ENCODE measurements at places on chromosomes 1 and 21.

DNA sequence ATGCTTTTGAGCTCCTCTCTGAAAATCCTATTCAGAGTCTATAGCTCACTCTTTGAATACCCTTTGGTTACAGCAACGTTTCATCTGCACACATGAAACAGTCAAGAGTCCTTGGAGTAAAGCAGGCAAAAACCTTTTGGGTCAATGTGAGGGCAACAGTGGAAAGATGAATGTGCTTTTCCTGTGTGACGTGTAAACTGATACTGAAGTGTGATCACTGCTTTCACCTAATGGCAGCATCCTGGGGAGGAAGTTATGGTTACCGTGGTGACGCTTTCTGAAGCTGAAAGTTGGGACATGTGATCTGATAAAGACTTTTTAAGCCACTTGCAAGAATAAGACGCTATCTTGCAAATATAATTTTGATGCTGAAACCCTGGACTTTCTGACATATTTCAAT is 160.0 kb downstream of the SEC16B start:
- DNase-seq, result no peak

- no peak for DNase-seq
These were observed 30.5 kb downstream of the CAMTA1 start for GRCh38 chr1:6815726-6816125.

DNA sequence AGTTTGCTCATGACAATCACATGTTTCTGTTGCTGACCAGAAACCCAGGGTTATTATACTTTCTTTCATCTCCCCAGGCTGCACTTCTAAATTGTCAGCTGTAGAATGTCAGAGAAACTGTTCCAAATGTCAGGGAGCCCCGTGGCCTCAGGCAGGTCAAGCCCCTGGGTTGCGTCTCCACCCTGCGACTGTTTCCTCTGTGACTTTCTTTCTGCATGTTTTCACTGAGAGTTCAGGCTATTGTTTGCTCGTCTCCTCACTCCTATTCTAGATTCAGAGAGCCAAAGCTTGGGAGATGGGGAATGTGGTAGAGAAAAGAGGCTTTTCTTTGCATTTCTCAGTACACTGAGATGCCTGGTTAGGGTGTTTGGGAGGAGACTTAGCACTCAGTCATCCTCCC is 97.4 kb downstream of the CENPF start:
- DNase-seq, result peak; percentile 71

- DNase-seq, result no peak
These were observed 24.8 kb upstream of the RGS18 start for GRCh38 chr1:192133350-192133926.

DNA sequence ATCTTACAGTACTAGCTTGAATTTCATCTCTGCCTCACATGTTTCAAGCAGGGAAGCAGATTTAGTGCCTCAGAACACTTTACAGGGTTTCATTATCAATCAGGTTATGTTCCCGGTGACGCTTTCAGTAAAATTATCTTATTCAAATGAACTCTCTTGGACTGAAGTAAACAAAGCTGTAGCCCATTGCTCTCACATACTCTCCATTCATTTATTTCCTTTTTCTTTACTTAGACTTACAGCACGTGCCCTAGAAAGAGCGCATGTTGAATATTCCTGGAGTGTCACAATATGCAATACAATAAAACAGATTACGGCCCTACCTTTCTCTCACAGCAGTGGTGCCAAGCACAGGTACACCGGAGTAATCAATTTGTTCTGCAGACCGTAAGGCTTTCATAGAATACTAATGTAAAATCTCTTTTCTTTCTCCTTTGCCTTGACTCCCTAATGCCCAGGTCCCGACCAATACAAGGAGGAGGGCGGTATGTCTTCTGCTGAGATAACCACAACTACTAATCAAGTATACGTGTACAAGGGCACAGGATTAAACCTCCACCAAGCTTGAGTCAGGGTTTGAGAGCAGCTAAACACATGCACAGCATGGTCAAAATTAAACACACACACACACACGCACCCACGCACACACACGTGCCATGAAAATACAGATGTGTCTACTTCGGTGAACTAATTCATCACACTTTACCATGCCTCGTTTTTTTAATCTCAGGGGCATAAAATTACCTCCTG is 62.8 kb downstream of the NRIP1 start:
- DNase-seq, result no peak

- no peak for DNase-seq
These were observed 16.5 kb upstream of the ZMYM1 start for GRCh38 chr1:35062518-35063196.

DNA sequence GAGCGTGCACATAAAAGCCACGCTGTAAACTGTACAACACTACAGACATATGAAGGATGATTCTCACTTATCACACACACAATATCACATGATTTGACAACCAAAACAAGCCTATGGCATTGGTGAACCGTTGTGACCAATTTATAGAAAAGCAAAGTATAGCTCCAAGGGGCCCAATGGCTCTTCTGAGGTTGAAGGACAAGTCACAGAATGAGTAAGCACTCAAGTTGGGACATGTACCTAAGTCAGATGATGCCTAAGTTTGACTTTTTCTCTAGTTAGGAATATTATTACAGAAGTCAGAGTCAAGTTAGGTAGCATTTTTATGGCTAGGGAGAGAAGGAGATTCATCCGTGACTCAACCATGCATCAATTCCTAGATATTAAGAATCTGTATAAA is 45.7 kb downstream of the PLPP3 start:
- no peak for DNase-seq

- no peak for DNase-seq
These were observed 610 bp downstream of the SCYL3 start for GRCh38 chr1:169892927-169893644.

DNA sequence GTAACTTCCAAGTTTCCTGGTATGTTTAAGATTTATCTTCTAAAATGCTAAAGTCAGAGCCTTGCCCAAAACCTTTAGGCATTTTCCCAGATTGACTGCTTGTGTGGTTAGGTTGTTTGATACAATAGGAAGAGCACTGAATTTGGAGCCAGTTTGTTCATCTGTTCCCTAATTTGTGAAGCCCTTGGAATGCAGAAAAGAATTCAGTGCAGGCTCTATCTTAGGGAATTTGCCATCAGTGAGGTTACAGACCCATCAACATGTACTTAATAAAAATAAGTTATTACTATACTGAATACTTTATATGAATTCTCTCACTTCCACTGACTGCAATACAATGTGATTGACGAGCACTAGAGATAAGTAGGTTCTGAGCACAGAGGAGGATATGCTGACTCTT is 120.2 kb downstream of the PIK3R3 start:
- no peak for DNase-seq

DNA sequence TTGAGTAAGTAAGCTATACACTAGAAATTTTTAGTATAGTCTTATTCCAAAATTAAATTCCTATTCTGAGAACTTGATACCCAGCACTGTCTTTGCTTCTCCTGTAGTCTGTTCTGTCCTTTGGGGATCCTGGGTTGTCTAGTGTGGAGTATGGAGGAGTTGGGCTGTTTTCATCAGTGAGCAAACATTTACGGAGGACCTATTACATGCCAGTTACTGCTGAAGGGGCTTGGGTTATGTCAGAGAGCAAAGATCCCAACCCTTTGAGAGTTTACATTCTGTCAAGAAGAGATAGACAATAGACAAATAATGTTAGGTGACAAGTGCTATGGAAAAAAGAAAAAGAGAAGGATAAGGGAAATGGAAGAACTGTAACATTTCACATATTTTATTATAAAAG is 9.0 kb downstream of the TRAPPC10 start:
- DNase-seq, result no peak

- peak; percentile 78 for DNase-seq
These were observed 495 bp upstream of the NTRK1 start for GRCh38 chr1:156860113-156860627.

GRCh38 chr1:11802616-11802972 is 3.2 kb downstream of the MTHFR start:
- peak; percentile 81 for DNase-seq

DNA sequence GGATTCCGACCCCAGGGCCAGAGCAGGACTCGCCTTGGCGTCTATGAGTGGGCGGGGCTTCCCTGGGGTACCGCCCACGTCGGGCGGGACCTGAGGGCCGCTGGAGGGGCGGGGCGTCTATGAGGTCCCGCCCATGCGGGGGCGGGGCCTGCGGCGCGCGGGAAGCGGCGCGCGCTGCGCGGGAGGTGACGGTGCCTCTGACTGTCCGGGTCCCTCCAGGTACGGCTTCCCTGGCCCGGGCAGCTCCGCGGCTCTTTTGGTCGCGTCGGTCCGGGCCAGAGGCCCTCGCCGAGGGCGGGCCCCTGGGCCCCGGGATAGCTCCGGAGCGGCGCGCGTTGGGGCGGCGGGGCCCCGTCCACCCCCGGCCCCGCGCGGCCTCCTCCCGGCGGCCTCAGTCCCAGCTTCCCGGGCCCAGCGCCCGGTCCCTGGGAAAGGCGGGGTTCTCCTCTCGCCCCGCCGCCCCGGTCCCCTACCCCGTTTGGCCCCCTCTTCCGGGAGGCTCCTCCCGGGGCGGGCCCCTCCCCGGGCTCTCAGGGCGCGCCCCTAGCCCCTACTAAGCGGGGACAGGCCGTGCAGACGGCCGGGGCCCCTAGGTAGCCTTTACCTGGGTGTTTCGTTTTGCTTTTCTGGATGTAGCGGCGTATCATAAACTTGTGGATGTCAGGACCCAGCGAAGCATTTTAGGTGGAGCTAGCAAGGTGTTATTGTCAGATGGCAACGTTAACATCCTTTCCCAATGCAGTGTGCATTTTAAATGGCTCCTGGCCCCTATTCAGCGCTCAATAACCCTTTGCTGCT is at the start of gene CHAF1B:
Gene CHAF1B (plus strand): TSS at position 160 of the 798 bp plus-strand sequence. CDS start 745 bp downstream, outside the sequence.
- peak; percentile 88 for DNase-seq

DNA sequence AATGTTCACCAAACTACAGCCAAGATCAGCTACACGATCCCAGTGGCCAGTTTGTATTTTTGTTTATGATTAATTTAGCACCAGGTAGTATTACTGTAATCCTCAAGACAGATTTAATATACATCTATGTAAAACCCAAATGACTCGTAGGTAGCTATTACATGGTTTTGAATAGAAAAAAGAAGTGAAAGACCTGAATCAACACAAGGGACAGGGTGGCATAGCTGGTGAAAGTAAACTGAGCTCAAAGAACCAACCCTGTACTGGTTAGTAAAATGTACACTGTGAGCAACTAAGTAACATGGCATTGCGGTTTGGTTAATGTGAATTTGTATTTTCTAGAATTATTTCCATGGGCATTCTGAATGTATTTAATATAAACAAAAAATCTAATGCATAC is 8.8 kb downstream of the GPATCH2 start:
- DNase-seq, result no peak

- DNase-seq, result peak; percentile 50
These were observed 245.1 kb downstream of the RHOU start for GRCh38 chr1:228980232-228980937.

DNA sequence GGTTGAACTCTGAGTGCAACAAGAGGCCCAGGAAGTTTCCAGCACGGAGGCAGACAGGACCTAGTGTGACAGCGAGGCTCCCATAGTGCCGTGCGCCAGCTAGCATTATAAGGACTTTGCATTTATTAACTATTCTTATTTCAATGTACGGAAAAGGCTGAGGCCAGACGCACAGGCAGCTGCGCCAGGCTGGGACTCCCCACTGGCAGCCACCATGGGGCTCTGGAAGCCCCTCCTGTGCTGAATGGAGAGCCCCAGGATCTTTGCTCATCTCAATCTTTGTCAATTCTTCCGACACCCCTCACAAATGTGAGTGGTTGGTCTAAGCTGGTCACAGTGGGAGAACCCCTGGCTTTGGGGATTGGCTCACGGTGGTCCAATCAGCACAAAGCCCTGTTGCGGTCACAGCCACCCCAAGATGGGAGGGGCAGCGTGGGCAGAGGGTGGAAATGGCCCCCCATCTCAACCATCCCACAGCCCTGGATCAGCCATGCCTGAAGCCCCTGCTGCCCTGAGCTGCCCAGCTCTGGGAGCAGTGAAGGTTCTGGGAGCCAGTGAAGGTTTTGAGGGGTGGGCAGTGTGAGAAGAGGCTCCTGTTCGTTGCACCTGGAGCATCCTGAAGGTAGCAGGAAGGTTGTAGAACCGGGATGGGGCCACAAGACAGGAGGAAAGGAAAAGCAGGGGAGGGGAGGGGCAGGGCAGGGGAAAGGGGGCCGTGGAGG is 59.5 kb upstream of the ADARB1 start:
- DNase-seq, result no peak

DNA sequence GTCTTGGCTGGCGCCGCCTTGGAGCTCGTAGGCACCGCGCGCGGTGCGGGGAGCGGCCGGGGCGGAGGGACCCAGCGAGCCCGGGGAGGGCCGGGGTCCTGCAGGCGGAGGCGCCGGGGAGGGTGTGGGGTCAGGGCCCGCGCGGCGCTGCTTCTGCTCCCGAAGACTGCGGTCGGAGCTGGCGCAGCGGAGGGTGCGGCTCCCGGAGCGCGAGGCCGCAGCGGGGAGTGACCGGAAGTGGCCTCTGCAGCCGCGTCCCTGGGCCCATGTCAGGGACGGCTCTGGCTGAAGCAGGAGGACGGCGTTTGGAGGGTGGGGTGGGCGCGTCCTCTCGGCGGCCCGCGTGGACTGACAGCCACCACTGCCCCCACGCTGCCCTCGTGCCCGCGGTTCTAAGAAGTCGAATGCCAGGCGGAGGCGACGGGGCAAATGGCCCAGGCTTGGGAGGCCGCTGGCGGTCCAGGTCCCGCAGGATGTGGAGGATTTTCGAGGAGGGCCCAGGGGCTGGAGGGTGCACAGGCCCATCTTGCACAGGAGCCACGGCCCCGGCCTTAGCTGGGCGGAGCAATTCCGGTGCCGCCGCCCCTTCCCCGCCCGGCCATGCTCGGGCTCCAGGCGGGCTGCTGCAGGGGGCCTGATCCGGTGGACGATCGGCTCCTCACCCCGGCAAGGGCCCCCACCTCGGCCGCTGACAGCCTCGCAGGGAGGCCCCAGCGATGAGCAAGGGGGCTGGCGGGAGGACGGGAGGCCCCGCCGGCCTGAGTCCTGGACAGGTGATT is 7.7 kb upstream of the ZNF669 start:
- DNase-seq, result peak; percentile 87

GRCh38 chr1:12649971-12650421 is 6.1 kb downstream of the AADACL4 start:
- no peak for DNase-seq

- peak; percentile 63 for DNase-seq
These were observed 10.8 kb downstream of the BLACAT1 start for GRCh38 chr1:205444931-205445645.

DNA sequence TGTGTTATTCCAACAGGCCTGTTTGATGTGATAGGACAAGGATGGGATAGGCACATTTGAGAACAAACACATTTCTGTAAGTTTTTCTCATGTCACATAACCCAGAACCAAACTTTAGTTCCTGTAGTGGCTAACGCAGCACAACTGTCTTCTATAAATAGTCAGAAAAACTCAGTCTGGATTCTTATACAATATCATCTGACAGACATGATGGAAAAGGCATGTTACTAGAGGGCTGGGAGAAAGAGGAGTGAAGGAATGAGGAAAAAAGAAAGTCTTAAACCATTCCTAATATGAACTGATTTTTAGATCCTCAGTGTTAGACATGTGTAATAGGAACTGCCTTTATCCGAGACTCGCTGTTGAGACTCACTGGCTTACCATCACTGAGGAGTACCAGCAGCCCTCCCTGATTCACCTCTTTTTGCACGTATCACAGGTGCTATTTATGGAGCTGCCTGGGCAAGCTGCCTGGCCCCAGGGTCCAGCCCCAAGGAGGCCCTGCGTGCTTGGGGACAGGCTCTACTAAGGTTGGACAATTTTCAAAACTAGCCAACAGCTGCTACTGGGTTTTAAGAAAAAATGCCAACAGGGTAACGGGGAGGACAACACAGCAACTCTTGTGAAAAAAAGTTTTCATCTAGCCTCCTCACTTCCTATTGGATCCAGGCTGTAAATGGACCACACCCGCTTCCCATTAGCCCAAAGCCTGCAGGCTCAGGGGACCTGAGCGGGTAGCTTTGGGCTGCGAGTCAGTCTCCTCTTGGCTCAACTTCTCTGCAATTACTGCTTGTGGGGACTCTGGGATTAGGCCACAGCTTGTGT is 30.7 kb upstream of the SERBP1 start:
- DNase-seq, result no peak

Measured in islet precursor cell (in vitro differentiated cells).